ENCODE measurements at places on chromosomes 1 and 21.

- DNase-seq = no peak
Measured at GRCh38 chr1:96730574-96731298, 9.2 kb downstream of the PTBP2 start.

- peak; percentile 20 for DNase-seq
Measured at GRCh38 chr1:157403203-157403602, 149.1 kb downstream of the FCRL5 start.

GRCh38 chr1:7644961-7645750, 125.9 kb upstream of the VAMP3 start:
- DNase-seq = no peak

- peak; percentile 81 for DNase-seq
Measured at GRCh38 chr1:151968058-151968457, 25.6 kb downstream of the S100A10 start.

GRCh38 chr1:48077795-48078222, 80.6 kb upstream of the TRABD2B start:
- DNase-seq = no peak

DNA sequence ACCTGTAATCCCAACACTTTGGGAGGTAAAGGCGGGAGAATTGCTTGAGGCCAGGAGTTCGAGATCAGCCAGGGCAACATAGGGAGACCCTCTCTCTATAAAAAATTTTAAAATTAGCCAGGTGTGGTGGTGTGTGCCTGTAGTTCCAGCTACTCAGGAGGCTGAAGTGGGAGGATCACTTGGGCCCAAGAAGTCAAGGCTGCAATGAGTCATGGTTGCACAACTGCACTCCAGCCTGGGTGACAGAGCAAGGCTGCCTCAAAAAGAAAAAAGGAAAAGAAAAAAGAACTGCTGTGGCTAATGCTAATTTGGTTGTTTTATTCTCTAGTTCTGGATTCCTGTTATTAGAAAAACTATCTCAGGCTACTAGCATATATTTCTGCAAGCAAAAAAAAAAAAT, 29.8 kb downstream of the DBT start:
- DNase-seq = no peak

DNA sequence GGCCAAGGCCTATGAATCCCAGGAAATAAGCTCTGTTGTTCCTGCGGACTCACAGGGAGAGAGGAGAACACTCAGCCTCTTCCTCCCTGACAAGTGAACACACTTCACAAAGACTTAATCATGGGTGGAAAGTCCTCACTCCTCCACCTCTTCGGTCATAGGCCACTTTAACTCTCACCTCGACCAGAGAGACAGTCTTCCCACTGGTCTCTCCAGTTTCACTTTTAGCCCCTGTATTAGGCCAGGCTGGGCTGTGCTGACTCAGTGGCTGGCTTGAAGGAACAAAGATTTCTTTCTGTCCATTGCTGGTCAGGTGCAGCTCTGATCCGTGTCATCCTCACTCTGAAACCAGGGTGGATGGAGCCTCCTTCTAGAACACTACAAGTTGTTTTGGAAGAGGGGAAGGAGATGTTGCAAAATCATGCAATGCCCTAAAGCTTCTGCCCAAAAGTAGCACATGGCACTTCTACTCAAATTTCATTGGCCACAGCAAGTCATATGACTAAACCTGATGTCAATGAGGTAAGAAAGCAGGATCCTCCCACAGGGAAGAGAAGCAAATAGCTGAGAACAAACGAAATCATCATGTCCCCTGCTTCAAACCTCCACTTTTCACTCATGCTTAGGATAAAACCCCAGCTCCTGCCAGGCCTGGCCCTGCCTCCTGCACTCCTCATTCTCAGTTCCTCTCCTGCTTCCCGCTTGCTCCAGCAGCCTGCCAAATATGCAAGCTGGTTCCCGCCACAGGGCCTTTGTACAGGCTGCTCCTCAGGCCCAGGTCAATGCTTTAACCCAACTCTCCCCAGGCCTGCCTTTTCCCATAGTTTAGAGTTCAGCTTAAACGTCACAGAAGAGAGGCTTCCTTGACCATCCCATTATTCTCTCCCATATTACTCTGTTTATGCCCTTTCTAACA, 150.5 kb upstream of the RUNX3 start:
- no peak for DNase-seq

- DNase-seq = peak; percentile 17
Measured at GRCh38 chr1:202586018-202586821, 124.0 kb downstream of the SYT2 start.

GRCh38 chr21:34889676-34890469, 159.2 kb downstream of the RUNX1 start:
- peak; percentile 68 for DNase-seq

GRCh38 chr1:243754348-243754747, 95.7 kb downstream of the AKT3 start:
- DNase-seq = no peak

- no peak for DNase-seq
Measured at GRCh38 chr1:214467078-214467585, 84.3 kb downstream of the PTPN14 start.

- peak; percentile 83 for DNase-seq
Measured at GRCh38 chr1:162854245-162854882, 6.6 kb downstream of the CCDC190 start.

- peak; percentile 66 for DNase-seq
Measured at GRCh38 chr1:41455479-41456332, 28.8 kb downstream of the EDN2 start.

DNA sequence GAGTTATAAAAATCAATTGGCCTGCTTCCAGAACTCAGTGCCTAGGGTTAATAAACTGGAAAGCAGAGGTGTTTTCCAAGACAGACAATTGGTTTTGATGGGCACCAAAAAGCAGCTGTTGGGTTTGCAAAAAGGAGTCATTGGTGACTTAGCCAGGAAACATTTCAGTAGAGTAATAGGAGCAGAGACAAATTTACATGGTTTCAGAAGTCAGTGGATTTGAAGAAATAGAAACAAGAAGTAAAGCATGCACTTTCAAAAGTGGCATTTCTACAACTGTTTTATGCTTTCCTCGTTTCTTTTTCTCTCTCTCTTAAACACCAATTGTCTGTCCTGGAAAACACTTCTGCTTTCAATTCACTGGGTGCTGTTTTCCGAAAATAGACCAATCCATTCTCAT, 87.8 kb downstream of the GLUL start:
- DNase-seq = no peak

GRCh38 chr1:208054485-208054884, 143.6 kb upstream of the CD34 start:
- no peak for DNase-seq

DNA sequence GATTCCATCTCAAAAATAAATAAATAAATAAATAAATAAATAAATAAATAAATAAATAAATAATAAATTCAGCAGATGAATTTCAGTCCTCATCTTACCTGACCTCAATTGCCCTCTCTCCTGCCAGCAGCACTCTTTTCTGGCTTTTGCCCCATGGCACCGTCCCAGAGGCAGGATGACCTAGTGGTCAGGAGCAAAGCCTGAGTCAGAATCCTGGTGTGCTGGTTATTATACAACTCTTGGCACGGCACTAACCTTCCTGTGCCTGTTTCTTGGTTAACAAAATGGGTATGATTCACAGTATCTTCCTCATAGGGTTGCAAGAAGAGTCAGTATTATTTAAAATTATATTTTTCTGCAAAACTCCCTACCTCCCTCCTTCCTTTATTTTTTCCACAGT, 43.0 kb downstream of the NKAIN1 start:
- peak; percentile 34 for DNase-seq

GRCh38 chr1:2212274-2212531, 15.9 kb upstream of the SKI start:
- no peak for DNase-seq

DNA sequence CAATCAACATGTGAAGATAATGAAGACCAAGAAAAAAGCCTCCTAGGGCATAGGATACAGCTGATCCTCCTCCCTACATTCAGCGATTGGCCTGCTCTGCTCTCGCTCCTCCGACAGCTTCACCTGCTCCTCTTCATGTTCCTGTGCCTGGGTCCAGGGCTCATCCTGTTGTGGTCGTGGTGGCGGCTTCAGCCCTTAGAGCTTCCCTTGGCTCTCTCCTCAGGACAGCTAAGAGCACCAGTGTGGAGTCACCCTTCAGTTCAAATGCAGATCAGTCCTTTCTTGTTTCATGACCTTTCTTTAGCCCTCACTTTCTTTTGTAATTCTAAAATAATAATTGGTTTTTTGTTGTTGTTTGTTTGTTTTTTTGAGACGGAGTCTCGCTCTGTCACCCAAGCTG, 18.7 kb downstream of the CNN3 start:
- no peak for DNase-seq

DNA sequence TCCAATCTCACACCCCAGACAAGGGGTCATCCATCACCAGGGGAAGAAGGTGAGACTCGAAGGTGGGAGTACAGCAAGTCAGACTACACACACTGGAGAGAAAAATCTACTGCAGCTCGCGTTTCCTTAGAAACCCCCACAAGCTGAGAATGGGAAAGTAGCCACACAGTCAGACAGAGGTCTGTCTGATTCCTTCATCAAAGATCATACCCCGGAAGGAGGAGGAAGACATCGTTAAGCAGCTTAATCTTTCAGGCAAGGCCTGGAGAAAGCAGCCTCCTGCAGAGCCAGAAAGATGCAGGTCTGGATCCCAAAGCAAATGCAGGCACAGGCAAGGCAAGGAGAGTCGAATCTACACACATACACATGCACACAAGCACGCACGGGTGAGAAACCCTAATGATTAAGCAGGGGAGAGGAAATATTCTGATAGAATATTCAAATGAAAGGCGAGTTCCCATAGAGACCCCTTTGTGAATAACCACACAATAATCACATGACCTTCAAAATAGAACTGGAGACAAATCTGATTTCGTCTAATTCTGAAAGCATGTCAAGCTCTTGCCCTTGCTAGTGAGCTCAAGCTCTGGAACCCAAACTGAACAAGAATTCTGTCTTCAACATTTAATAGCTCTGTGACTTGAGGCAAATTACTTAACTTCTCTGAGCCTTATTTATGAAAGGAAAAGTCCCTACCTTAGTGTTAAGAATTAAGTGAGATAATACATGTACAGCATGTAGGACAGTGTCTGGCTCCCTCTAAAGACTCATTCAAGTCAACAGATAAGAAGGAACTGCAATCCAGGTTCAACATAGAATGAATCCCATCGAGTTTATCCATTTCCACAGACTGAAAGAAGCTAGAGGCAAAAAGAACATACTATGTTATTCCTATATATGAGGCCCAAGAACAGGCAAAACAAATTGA, 387.8 kb downstream of the OMA1 start:
- DNase-seq = no peak

GRCh38 chr1:160548960-160549664, 26.1 kb upstream of the SLAMF6 start:
- DNase-seq = no peak

DNA sequence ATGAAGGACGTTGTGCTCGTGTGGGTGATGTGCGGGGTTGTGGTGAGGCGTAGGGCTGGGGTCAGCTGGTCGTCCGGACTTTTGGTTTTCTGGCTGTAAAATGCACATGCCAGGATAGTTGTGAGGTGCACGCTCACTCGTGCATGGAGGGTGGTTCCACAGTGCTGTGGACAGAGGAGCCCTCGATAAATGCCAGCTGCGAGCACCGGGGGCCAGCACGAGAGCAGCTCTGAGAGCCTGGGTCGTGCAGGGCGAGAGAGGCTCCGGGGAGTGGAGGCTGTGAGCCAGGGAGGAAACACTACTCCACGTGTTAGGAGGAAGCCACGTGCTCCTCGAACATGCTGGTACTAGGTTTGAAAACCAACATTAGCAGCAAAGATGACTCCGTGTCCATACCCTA, 39.4 kb downstream of the COL18A1 start:
- DNase-seq = no peak

DNA sequence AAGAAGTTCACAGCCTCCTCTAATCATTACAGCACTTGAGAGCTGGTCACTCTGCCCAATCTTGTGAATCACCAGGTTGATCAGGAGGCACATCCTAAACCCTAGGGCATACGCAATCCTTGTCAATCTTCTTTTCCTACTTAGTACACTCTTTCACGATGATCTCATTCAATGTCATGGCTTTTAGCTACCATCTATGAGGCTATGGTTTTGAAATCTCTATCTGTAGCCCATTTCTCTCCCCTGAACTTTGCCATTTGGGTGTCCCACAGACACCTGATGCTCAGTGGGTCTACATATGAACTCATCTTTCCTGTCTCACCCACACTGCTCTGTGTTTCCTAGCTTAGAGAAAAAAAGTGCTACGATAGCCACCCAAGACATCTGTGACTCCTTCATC, 1.9 kb upstream of the MED18 start:
- peak; percentile 84 for DNase-seq

- no peak for DNase-seq
Measured at GRCh38 chr1:35215346-35215745, 22.4 kb upstream of the SFPQ start.

DNA sequence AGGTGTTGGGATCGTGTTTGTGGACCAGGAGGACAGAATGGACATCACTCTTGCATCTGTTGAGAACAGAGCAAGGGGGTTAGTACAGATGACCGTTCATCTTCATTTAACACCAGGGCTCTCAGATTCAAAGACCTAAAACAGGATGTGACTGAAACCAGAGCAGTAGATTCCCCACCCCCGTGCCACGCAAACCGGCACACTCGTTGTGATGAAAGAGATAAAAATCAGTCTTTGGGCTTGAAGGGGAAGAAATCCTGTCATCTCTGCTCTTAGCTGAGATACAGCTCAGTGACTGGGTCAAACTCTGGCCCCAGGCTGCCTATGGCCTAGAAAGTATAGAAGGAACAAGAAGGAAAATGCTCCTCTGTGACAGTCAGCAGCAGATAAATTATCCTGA, 146.2 kb upstream of the KRTAP19-8 start:
- DNase-seq = no peak

- no peak for DNase-seq
Measured at GRCh38 chr1:220430059-220430458, 97.9 kb upstream of the MARK1 start.

- DNase-seq = peak; percentile 58
Measured at GRCh38 chr1:79695138-79695537, 688.6 kb upstream of the ADGRL4 start.

GRCh38 chr1:59025898-59026426, 242.1 kb upstream of the JUN start:
- no peak for DNase-seq

DNA sequence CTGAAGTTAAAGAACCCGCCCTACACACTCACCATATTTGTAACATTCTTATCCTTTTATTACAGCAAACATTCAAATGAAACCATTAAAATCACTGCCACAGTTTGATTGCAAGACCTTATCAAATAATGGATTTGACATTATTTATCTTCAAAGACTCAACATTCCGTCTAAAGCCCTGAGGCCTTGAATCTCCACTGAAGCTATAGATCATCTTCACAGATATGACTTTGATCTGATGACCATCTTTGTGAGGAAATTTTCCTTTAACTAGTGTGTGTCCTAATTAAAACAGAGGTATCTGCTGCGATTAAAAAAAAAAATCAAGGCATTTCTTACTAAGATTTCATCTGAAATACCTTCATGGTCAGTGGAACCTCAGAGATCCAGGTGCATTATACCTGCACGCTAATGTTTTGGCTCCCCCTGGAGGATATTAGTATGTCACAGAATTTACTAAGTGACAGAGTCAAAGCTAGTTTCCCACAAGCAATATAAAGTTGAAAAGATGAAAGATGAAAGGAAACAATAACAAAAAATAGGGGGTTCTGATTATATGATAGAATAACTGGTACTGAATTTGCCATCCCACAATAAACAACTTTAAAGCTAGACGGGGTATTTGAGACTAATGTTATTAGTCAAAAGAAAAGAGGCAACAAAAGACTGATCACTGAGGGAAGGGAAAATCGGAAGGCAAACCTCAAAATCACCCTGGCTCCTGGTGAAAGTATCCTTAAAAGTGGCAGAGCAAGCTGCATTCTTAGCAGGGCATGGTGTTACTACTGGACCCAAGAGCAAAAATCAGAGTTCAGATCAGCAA, 923.4 kb downstream of the NCAM2 start:
- peak; percentile 17 for DNase-seq

- no peak for DNase-seq
Measured at GRCh38 chr1:1630965-1631781, 800 bp upstream of the MMP23B start.

Measured in ACHN (cell line).